Fibroblast of gingiva (primary cell): ENCODE measurements at places on chromosomes 11 and 22.

GRCh38 chr11:121449123-121449522 lies 3.0 kb upstream of the SORL1 start:
- no peak for DNase-seq

DNA sequence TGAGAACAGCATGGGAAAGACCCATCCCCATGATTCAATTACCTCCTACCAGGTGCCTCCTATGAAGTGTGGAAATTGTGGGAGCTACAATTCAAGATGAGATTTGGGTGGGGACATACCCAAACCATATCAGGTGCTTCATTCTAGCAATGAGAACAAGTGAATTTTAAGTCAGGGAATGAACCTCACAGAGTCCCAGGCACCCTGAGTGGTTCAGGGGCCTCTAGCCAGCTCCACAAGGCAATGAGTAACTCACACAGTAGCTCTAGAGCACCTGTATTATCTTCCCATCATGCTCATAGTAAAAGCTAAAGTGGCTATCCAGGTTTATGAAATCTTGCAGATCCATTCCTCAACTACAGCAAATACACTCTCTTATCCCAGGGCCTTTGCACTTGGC lies 13.1 kb upstream of the ACCSL start:
- no peak for DNase-seq

DNA sequence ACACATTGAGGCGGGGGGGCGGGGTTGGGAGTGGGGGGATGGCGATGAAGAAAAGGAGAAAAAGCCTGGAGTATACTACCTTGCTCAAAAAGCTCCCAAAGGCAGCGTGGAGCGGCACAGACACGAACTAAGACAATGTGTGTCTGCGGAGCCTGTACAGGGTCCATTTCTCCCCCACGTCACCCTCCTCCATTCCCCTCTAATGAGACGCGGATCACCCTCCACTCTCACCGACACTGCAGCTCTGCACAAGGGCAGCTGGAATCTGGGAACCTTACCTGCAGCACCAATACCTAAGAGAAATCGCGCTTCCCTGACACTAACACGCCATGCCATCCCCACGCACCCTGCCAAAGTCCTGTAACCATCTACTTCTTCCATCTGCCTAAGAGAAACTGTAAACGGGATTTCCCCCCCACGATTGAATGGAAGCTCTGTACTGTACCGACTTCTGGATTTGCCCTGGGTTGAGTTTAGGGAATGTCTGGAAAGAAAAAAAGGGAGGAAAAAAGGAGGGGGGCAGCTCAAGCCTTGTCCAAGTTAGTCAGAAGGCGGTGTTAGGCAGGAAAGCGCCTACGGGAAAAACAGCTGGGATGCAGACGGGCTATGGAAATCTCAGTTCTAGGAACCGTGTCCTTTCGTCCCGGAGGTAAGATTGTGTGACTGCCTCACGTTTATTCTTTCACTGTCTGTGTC lies 125.7 kb upstream of the C11orf58 start:
- DNase-seq, result no peak

GRCh38 chr22:17237038-17237668 lies 17.9 kb upstream of the ADA2 start:
- DNase-seq, result no peak

DNA sequence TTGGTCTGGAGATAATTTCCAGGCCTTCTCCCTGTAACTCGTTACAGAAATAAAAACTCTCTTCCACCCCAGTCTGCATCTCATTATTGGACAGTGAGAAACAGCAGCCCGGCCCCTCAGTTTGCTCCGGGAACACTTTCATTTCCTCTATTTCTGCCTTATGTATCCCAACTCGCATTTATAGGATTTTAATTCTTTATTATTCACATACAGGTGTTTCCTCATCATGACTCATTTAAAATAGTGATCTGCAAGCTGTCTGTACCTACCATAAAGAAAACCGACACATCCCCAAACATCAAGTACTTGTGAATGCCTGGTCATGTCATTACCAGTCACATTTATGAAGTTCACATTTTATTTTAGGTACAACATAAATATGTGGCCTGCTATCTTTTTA lies 42.8 kb downstream of the PIWIL3 start:
- DNase-seq, result no peak

DNA sequence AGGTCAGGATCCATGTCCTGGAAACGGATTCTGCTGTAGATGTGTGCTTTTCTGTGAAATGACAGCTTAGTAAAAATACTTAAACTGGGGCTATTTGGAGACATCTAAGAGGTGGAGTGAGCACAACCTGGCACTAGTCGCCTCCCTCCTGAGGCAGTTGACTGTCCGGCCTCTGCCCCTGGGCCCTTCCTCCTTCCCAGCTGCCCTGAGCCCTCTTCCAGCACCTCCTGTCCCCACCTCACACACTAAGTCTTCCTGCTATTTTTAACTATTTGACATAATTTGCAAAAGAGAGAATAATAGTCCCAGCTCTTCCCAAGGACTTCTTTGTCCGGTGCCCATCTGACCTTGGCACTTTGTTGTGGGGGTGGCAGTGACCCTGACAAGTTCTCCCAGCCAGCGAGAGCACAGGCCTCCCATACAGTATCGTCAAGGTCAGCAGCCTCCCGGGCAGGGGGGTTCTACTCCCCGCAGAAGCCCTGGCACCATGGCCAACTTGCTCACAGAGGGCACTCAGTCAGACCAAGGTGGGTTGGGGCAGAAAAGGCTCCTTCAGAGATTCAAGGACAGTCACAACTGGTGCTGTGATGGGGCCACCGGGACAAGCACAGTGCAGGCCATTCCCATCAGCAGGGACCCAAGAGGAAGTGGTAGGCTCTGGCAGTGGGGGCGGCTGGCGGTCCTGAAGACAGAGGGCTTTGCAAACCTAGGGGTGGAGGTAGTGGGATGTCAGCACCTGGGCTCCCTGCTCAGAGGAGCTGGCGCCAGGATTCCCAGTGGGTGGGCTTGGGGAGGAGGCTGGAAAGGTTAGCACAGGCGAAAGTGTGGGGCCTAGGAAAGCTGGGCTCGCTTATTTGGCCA lies 5.5 kb upstream of the NEAT1 start:
- peak; percentile 27 for DNase-seq

- DNase-seq, result no peak
These were observed 4.1 kb upstream of the CHRM1 start for GRCh38 chr11:62925308-62925707.

DNA sequence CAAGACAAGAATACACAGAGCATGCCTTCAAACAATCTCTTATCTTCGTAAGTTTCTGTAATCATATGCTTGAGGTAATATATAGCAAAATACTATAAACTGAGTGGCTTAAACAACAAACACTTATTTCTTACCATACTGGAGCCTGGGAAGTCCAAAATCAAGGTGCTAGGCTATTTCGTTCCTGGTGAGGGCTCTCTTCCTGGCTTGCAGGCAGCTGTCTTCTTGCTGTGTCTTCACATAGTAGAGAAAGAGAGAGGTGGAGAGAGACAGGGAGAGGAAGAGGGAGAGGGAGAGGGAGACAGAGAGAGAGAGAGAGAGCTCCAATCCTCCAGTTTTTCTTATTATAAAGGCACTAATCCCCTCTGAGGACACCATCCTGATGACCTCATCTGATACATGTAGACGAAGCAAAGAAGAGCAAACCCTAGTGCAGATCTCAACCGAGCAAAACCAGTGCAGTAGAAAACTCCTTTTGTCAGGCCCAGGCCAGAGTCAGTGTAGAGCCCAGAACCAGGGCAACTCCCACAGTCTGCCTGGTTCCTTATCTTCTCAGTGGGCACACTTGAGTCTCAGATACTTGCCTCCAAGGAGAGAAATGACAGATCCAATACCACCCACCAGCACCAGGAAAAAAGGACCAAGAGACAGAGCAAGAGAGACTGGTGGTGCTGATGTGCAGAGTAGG lies 297.1 kb upstream of the NCAM1 start:
- no peak for DNase-seq

GRCh38 chr11:73237471-73238290 lies 19.6 kb downstream of the P2RY2 start:
- no peak for DNase-seq

DNA sequence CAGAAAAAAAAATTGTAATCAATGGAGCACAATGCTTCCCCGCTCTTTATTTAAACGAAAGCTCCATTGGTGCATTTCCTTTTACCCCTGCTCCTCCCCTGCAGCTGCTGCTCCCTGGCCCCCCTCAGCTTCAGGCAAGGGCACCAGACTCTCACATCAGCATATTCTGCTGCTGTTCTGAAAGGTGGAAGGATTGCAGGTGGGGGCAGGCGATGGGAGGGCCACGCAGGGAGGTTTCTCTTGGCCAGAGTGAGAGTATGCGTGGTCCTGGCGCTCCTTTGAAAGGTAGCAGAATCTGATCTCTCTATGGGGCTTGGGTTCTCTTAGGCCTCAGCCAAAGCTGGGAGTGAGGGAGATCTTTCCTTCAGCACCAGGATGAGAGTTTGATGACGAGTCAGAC lies 240.9 kb upstream of the CADM1 start:
- DNase-seq, result no peak

GRCh38 chr11:57300785-57301184 lies 24.0 kb downstream of the TNKS1BP1 start:
- DNase-seq, result no peak

- no peak for DNase-seq
These were observed 14.5 kb upstream of the DGKZ start for GRCh38 chr11:46332568-46333393.

DNA sequence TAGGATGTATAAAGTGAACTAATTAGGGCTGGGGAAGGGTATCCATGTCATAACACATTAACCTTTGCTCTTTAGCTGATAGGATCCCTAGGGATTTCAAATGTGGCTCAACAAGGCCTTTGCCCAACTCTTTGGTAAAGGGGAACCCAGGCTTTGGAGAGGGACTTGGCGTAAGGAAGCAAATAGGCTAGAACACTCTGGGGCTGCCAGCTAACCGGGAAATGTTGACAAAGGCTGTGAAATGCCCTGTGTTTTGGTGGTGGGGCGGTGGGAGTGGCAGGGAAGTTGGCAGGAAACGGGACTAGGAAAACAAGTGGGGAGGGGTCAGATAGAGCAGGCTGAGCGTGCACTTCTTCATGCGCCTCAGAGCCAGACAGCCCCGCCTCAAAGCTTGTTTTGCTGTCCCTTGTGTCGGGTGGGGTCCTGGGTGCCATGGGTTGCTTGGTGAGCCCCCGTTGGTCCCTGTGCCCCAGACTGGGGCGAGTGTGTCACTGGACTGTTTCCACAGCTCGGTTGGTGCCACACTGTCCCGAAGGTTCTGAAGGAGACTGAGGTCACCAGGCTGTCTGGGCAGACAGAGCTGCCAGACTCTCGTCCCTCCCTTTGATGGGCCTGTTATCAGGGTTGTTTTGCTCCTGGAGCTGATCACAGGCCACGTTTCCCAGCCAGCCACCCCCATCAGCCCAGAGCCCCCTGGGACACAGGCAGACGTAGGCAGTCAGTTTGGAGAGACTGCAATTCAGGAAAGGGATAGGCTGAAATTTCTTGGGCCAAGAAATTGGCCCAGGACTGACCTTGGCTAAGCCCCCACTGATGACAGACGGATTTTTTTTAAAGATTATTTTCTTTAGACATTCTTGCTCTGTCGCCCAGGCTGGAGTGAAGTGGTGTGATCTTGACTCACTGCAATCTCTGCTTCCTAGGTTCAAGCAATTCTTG lies 19.6 kb downstream of the KCTD21 start:
- peak; percentile 96 for DNase-seq

DNA sequence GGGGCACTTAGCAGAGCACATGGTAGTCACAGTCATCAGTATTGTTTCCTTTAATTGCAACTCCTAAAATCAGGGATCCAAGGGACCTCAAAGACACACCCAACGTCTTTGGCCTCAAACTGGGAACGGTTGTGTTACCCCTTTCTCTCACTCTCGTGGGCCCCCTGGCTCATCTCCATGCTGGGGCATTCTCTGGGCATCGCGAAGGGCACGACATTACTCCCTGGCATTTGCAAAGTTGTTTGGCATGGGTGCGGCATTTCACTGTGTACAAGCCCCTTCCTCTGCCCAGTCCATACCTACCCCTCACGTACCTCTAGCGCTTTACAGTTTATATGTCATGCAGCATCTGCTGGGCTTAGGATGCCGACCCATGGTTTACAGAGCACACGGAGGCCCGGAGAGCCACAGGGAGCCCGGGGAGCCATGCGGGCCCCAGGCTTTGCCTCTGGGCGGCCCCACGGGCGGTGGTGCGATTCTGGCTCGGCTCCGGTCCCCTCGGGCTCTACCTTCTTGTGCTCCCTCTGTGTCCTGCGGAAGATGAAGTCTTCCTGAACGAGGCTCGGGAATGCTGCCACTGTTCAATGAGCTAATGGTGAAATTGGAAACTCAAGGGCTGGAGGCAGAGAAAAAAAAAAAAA lies 21.9 kb upstream of the CACNG2 start:
- no peak for DNase-seq

DNA sequence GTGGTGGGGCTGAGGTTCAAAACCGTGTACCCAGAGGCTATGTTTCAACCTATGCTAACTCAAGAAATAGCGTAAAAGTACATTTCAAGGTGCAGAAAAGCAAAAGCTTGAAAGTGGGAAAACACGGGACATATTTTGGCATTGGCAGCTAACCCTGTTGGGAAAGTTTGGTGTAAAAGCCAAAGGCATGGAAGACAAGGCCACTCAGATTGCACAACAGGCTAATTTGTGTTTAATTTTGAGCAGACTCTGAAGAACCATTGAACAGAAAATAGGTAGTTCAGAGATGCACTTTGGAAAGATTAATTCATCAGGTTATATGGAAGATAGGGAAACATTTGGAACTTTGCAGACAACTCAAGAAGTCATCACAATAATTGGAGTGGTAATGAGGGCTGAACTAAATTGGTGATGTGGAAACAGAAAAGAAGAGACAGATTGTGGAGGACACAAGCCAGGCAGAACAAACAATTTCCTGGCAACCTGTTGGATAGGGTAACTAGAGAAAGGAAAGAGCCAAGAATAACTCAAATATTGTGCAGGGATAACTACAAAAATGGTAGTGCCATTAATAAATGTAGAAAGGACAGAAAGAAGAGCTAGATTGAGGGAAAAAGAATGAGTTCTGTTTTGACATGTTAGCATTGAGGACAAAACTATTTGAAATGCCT lies 140.5 kb upstream of the PGR start:
- no peak for DNase-seq

DNA sequence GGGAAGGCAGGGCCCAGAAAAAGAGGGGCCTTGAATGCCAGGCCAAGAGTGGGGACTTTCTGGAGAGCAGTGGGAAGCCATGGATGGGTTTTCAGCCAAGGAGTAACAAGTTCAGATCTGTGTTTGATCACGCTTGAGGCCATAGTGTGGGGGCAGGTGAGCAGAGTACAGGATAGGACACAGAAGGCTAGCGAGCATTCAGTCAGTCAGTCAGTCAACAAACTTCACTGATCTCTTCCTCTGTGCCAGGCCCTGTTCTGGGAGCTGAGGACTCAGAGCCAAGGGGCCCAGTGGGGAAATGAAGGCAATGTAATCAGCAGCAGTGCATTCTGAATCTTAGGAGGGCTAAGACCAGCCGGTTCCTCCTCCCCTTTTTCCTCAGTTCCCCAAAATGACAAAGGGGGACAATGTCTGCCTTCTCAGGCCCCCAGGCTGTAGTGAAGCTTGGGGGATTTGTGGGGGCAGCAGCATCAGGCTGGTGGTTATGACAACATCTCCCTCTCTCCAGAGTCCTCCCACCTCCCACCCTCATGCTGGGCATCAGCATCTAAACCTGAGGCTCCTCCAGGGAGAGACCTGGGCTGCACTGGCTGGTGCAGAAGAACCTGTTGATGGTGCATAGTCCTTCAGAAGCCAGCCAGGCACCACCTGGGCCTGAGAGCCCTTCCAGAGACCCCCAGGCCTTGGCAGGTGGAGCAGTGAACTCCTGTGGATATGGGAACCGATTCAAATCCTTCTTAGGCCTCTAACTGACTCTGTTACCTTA lies 42.9 kb upstream of the TPBGL start:
- DNase-seq, result no peak

- peak; percentile 52 for DNase-seq
These were observed 5.7 kb downstream of the AMBRA1 start for GRCh38 chr11:46588131-46588530.
